ENCODE measurements at places on chromosomes 3 and 15.
A peak's percentile ranks its signal among the peaks of the same experiment; 100 is the strongest.

- peak; percentile 93 for DNase-seq
These were observed 31.1 kb downstream of the FOXL2 start for GRCh38 chr3:138915503-138916498.

- no peak for DNase-seq
These were observed 53.9 kb upstream of the FRMD4B start for GRCh38 chr3:69439643-69440270.

- no peak for DNase-seq
These were observed 254.5 kb downstream of the NEK10 start for GRCh38 chr3:27114684-27115083.

GRCh38 chr15:78350058-78350457 lies 9.9 kb downstream of the CRABP1 start:
- no peak for DNase-seq

DNA sequence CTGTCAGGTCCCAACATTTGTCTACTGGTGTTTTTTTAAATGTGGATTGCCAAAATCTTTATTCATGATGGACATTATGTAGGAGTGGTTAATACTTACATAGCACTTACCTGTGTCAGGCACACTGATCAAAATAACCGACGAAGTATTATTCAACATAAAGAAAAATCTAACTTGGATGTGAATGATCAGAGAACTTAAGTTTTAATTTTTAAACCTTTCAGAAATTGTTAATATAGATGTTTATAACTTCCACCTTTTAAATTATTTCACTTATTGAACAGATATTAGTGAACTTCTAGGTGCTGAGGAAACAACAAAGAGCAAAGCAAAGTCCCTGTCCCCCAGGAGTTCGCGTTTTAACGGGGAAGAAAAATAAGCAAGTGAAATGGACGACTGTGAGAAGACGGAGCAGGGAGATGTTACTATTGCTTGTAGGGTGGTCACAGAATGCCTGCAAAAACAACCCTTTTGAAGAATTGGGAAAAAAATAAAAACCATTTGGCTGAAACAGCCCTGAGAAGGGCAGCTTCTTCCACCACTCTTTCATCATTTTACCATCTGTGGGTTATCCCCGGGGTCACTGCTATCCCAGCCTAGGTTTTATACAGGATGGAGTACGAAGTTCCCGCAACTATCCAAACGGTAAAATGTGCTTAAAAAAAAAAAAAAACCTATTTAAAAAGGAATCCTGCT lies 915 bp upstream of the APH1B start:
- no peak for DNase-seq

GRCh38 chr3:65048151-65048550 lies 360.4 kb upstream of the ADAMTS9 start:
- DNase-seq, result no peak

DNA sequence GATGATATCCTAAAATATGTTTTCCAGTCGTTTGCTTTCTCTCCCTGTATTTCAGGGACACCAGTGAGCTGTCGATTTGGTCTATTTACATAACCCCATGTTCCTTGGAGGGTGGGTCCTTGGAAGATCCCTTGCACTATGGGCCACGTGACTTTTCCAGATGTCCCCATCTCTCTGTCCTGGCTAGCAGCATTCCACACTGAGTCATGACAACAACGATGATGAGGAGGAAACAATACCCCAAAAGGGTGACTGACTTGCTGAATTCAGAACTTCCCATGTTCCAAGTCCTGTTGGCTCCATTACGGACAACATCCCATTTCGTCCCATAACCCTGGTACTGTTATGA lies 134.3 kb downstream of the NSMCE3 start:
- no peak for DNase-seq

- DNase-seq, result no peak
These were observed 198.7 kb downstream of the AKAP13 start for GRCh38 chr15:85578941-85579701.

DNA sequence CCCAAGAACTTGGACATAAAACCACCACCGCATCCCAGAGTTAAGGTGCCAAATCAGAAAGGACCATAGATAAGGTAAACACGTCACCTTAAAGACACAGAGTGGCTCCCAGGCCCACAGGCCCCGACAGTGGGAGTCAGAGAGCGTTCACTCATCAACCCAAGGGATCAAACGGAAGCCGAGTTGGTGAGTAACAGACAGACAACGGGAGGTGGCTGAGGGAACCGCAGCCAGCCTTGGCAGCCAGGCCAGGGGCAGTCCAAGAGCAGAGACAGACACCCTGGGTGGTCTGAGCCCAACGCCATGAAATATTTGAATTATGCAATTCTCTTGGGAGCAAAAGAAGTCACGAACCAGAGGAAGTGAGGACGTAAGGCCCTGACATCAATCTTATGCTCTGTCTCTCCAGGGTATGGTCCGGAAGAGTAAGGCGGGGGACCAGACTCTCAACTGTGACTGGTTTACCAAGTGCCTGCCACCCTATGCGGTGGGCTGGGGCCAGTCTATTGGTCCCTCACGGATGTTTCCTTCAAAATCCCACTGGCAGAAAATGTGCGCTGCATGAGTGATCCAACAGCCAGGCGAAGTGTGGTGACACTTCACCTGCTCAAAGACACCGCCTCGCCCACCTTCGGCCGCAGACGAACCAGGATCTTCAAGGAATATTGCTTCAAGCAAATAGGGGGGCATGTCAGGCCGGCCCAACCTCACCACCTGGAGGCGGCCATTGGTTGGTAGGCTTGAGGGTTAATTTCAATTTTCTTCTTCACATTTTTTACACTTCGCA lies 34.3 kb downstream of the TMEM44 start:
- no peak for DNase-seq

- no peak for DNase-seq
These were observed 78.8 kb downstream of the CLDN11 start for GRCh38 chr3:170497207-170498095.

DNA sequence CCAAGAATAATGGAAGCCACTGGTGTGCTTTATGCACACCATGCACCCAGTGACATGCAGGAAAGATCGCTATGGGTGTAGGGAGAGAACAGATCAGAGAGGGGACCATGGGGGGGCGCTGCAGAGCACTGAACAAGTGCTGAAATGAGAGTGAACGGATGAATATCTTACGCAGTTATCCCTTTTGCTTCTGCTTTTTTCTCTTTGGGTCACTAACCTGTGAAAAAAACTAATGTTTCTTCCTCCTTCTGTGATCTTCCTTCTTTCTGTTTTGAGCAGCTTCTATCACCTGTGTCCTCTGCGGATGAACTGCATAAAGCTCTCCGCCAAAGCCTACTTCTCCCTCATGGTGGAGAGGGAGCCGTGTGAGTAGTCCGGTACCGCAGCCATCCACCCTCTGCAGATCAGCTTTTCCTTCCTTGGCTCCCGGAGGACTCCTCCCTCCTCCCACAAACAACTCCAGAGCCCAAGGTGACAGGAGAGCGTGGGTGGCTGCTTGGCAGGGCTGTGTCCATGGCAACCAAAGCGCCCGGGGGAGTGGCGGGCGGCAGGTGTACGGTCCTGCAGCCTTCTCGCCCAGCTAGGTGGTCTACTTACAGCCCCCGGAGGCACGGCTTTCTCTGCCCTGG lies 106.2 kb downstream of the DGKG start:
- DNase-seq, result peak; percentile 63

GRCh38 chr3:150015901-150016300 lies 45.2 kb upstream of the PFN2 start:
- no peak for DNase-seq

- DNase-seq, result no peak
These were observed 928.5 kb upstream of the ROBO1 start for GRCh38 chr3:80696280-80696679.

- DNase-seq, result no peak
These were observed 44.9 kb downstream of the METTL6 start for GRCh38 chr3:15382405-15382923.

DNA sequence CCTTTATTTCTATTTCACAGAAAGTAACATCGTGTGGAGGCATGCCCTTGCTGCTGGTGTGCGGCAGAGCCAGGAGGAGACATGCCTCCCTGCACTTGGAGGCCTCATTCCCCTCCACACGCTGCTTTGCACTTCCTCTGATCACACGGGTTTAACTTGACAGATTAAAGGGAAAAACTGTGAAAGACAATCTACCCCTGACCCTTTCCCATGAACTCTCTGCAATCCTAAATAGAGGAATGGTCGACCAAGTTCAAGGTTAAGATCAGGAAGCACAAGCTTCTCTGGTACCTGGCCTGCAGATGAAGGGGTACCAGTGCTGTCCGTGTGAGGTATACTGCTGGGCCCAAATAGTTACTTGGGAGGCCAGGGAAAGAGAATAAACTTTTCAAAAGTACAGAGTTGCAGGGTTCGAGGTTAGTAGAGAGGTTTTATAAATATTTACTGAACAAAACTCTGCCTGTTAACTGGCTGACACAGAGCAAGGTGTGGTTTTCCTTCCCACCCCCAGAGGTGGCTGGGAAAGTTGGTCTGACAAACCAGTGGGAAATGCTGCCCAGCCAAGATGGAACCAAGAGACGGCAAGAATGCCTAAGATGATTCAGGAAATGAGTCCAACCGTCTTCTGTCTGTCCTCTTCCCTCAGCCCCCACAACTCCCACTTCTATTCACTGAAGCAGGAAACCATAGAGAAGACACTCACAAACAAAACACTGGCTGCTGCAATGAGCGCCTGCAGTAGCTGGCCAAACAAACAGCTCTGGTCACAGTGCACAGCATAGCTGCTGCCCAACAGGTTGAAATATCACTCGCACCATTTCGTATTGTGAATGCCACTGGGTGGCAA lies 79.6 kb downstream of the IGF2BP2 start:
- DNase-seq, result peak; percentile 26

DNA sequence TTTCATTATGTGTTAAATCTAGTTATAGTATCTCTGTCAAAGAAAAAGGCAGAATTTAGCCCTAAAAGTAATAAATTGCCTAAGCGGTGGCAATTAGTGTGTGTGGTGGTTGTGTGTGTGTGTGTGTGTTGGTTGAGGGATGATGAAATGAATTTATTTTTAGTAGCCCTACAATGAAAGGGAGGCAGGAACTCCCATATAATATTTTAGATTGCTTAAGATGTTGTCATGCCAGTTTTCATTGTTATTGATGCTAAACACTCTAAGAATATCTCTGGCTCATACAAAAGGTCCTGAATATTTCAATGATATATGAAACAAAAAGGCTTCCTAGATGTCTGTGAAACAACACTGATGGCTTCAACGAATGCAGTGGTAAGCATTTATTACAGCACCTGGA lies 140.6 kb upstream of the TBC1D5 start:
- DNase-seq, result no peak

GRCh38 chr15:87354661-87355410 lies 901.7 kb downstream of the NTRK3 start:
- no peak for DNase-seq

DNA sequence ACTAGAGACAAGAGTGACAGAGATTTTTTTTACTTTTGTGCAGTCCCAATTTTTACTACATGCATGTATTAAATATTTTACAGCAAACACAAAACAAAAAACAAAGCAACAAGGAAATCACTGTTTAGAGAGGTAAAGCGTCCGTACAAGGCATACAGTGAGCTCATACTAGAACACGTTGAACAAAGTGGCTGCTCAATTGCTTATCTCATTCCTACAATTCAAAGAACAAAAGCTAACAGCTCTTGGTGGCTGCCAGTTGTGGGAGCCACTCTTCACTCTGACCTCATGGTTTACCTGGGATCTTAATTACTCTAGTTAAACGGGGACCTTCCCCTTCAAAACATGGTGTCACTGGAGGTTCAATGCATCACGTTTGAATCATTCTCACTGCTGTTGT lies 7.6 kb upstream of the ARHGEF26 start:
- no peak for DNase-seq

- no peak for DNase-seq
These were observed 35.4 kb upstream of the RBMS3 start for GRCh38 chr3:29245441-29245840.

DNA sequence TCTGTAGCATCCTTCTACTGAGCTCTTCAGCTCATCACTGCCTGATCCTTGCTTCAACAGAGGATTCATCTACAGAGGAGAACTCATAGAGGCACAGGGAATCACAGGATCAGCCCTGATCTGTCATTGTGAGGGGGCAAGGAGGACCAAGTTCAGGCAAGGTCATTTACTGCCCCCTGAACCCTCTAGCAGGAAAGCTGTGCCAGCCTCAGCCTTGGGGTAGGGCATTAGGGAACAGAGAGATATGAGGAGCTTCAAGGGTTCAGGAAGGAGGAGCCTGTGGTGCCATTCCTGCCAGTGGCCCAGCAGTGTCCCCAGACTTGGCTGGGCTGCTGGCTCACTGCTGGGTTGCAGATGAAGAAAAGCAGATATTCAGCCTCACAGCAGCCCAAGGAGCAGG lies 8.2 kb downstream of the CHST14 start:
- DNase-seq, result no peak

- DNase-seq, result no peak
These were observed 165.3 kb downstream of the FNDC3B start for GRCh38 chr3:172204716-172205115.

DNA sequence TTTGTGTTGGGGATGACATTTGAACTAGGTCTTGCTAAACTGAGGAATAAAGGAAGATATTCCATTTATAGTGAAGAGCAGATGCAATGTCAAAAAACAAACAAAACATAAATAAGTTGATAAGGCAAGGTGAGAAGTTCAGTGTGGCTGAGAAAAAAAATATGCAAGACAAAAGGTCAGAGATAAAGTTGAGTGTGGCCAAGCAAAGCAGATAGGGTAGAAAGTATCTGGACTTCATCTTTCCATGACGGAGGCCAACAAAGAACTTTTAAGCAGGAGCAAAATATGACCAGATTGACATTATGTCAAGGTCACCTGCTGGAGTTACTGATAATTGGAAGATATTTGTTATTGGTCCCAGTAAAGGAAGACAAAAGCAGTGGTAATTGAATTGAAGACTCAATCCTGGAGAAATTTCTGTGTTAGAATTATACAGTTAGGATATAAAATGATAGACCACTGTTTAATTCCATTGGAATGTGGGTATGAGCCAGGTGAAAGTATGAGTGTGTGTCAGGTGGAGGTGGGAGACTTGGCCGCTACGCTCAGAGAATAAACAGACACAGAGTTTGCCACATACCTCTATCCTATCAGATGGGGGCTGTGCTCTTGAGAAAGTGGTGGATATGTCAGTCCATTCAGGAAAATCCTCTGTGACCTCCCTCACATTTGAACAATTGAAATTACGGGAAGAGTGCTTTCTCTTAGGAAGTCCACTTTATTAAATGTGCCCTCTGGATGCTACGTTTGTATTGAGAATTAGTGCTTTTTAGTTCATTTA lies 28.1 kb downstream of the ADIPOQ start:
- DNase-seq, result no peak

- DNase-seq, result no peak
These were observed 101.9 kb downstream of the KLHL25 start for GRCh38 chr15:85692873-85693272.

- DNase-seq, result no peak
These were observed 18.5 kb upstream of the FBLN2 start for GRCh38 chr3:13530241-13531009.

- DNase-seq, result no peak
These were observed 77.9 kb upstream of the SPRED1 start for GRCh38 chr15:38174691-38175090.

All from GM20000 (cell line).